ENCODE measurements at places on chromosomes 4 and X.

GRCh38 chrX:117839544-117839943, 277.1 kb downstream of the KLHL13 start:
- no peak for DNase-seq

DNA sequence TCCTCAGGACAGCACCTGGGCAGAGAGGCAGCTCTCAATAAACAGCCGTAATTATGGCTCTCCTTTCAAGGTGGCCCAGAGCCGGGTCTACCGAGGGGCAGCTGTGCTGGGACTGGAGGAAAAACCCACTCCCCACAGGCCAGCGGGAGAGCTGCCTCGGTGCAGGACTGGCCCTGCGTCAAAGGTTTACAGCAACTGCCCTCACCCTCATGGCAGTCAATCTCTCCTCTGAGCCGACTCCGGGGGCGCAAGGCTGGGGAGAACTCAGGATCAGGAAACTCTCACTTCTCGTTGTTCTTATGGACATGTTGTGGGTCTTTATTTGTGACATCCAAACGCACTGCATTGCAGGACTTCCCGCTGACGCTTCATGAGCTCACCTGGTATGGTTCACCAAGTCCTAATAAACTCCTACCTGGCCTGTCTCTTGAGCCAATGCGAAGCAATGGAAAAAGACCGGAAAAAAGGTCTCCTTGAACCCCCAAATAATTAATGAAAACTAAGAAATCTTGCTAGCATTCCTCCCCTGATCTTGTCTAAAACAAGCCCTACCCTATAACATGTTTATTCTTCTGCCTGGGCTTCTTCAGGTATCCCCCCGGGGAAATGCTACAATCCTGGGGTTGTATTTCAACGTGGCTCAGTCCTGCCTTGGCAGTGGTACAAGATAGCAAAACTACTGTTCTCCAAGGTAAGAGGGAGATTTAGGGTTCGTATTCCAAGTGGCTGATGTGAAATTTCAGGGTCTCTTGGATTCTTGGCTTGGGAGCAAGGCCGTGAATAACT, 50.1 kb upstream of the CDKN2AIP start:
- no peak for DNase-seq

DNA sequence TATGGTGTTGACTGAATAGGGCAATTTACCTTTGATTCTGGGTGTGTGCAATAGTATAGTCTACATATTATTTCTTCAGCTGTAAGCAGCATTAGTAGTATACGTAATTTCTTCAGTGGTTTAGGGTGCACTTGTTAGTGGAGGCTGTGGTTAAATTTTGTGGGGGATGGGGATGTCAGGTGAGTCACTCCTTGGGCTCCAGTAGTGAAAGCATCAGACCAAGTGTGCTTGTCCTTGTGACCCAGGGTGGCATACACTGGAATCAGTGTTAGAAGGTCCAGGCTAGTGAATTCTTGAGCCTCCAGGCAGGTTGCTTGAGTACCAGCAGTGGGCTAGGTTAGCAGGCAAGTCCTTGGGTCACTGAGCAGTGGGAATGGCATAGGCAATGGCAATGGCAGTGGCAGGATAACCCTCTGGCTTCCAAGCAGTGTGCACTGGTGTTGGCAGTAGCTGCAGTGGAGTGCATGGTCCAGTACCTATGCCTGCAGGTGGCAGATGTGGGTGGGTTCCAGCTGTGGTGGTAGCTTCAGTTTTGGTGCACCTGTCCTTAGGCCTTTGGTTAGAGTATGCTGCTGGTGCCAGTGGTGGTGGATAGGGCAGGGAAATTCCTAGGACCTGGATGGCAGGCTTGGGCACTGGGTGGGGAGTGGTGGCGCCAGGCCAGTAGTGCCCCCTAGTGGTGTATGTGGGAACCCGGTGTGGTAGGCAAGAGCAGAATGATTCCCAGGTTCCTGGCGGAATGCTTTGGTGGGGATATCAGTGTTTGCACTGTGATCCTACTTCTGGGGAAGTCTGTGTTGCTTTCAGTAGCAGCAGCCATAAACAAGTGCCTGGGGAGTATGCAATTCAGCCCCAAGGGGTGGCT, 531.0 kb downstream of the SMARCA1 start:
- no peak for DNase-seq

DNA sequence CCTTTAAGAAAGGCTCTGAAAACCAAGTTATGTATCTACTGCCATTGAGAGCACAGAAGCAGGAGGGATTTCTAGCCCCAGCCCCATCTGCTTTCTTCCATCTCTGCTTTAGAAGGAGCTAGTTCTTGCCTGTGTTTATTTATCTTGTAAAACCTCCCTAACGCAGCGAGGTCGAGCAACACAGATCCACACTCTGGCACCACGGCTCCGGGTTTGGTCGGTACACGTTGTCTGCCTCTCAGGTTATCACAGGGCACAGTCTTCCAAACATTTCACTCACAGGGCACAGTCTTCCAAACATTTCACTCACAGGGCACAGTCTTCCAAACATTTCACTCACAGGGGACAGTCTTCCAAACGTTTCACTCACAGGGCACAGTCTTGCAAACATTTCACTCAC, 69.7 kb upstream of the TLR3 start:
- DNase-seq = no peak

DNA sequence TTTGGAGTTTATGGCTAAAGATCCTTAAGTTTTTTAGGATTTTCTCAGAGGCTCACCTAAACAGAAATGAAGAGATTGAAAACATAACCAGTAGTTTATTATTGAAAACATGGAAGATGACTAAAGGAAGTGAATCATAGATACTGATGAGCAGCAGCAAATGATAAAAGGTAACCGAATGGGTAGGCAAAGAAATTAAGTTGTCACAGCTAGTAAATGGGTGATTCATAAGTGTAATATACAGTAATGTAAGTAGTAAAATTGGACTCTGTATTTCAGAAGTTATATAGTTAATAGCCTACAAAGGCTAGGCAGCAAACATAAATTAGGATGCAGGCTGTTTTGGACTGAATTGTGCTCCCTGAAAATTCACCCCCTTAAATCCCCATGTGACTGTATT, 59.0 kb upstream of the ADGRA3 start:
- no peak for DNase-seq

DNA sequence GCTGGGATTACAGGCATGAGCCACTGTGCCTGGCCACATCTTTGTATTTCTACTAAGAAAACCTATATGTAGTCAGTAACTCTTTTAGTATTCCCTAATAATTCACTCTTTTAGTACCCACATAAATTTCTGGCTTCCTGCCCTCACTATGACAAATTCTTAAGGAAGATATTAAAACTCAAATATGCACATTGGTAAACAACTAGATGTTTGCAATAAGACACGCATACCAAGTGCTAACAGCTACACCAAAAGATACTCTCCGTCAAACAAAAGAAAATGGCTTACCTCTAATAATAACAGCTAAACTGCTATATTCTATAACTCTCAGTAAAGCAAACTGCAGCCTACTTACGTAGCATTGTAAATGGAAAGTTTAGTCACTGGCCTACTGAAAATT, 6.3 kb downstream of the UBA6 start:
- DNase-seq = no peak

- DNase-seq = no peak
Observed at GRCh38 chrX:123665197-123665596, 67.7 kb downstream of the THOC2 start.

- DNase-seq = no peak
Observed at GRCh38 chr4:140556372-140557085, 12.2 kb downstream of the UCP1 start.

GRCh38 chr4:113943863-113944262, 35.6 kb downstream of the ARSJ start:
- no peak for DNase-seq

- no peak for DNase-seq
Observed at GRCh38 chrX:14028473-14028872, 1.2 kb downstream of the GEMIN8 start.

- no peak for DNase-seq
Observed at GRCh38 chr4:79604152-79604551, 196.1 kb upstream of the GK2 start.

GRCh38 chr4:185312699-185313098, 83.0 kb downstream of the LRP2BP start:
- DNase-seq = no peak

GRCh38 chr4:61041527-61041926, 158.6 kb upstream of the ADGRL3 start:
- no peak for DNase-seq

- DNase-seq = no peak
Observed at GRCh38 chrX:34275699-34276098, 143.6 kb upstream of the FAM47A start.

DNA sequence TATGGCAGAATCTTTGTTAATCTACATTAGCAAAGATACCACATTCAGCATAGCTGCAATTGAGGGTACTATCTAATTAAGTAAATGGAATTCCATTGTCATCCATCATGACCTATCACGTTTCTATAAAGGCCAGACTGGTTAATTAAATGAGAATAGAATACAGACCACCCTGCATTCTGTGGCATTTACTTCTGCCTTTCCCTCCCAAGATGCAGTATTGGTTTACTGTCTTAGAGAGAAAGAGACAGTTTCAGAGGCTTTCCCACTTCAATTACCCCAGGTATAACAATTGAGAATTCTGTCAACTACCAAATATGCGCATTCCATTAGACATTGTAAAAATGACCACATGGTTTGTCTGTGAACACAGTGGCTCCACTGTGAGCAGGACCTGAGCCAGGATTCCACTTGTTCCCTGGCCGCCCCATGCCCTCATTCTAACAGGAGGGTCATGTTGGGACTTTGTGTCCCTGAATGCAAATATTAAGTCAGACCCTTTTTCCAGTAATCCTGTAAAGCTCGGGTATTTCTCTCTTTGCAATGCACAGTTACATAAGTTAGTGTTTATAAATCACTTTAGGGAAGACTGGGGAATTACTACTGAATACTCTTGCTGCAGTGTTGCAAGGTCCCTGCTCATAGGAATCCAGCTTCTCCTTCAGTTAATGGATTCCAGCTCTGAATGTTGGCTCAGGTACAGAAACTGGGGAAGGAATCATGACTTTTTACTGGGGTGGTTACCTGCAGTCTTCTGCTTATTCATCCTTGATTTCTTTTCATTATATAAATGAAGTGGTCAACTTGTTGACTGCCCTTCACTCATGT, 261.0 kb downstream of the PDGFC start:
- no peak for DNase-seq

GRCh38 chr4:3079694-3080123, 5.2 kb downstream of the HTT start:
- no peak for DNase-seq

GRCh38 chr4:102076622-102077021, 268.7 kb downstream of the SLC39A8 start:
- no peak for DNase-seq

DNA sequence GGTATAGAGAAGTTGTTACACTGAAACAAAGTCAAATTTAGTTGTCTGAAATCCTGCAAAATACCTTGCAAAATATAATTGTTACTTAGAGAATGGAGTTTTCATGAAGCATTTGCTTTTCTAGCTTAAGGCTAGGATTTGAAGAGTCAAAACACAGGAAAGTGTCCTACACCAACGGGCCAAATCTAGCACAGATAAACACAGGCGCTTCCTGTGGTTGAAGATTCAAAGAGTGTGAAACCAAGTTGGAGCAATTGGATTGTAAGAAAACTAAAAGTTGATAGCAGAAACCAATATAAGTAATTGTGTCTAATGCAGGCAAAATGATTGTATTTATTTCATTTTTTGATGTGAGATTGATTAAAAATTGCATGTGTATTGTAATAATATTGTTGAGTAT, 2002.5 kb upstream of the TENM3 start:
- DNase-seq = no peak

DNA sequence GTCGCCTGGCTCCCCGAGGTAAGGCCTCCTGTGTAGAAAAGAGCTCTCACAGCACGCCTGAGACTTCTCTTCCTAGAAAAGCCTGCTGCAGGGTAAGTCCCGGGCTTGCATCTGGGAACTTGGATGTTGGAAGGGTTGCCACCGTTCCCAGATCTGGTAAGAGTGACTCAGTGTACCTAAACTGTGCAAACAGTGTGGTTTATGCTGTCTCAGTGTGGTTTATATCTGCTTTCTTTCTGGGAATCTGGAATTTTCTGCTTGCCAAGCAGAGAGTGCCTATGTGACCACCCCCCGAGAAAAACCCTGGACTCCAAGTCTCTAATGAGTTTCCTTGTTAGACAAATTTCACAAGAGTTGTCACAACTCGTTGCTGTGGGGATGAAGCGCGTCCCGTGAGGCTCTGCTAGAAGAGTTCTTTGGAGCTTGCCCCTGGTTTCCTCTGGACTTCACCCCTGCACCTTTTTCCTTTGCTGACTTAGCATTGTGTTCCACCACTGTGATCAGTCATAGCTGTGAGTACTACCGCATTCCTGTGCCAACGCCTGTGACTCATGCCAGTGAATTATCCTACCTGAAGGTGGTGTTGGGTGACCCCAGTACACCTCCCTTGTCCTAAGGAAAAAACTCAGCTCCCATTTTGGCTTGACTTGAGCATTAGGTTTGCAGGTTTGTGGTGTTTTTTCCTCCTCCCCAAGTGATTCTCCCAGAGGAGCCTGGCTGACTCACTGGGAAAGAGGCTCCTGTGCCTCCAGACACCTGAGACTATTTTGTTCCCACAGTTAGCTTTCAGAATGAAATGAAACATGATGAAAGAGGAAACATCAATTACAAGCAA, 14.5 kb downstream of the SLC2A9 start:
- DNase-seq = no peak

- DNase-seq = no peak
Observed at GRCh38 chr4:37935026-37935425, 25.2 kb upstream of the PTTG2 start.

DNA sequence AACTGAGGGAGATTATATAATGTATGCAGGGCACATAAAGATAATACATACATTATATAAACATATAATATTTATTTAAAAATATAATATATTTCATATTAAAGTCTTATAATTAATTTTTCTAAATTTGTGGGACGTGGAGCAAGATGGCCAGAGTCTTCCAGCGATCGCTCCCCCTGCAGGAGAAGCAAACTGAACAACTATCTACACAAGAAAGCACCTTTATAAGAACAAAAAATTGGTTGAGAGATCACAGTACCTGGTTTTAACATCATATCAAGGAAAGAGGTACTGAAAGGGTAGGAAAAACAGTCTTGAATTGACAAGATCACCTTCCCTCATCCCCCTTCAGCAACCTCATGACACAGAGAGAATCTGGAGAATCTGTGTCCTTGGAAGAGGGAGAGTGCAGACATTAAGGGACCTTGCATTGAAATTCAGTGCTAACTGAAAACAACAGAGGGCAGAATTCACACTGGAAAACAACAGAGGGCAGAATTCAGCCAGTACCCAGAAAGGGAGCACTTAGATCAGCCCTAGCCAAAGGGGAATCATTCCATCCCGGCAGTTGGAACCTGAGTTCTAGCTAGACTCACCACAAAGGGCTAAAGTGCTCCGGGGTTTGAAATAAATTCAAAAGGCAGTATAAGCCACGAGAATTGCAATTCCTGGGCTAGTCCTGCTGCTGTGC, 262.5 kb upstream of the NDST3 start:
- no peak for DNase-seq

DNA sequence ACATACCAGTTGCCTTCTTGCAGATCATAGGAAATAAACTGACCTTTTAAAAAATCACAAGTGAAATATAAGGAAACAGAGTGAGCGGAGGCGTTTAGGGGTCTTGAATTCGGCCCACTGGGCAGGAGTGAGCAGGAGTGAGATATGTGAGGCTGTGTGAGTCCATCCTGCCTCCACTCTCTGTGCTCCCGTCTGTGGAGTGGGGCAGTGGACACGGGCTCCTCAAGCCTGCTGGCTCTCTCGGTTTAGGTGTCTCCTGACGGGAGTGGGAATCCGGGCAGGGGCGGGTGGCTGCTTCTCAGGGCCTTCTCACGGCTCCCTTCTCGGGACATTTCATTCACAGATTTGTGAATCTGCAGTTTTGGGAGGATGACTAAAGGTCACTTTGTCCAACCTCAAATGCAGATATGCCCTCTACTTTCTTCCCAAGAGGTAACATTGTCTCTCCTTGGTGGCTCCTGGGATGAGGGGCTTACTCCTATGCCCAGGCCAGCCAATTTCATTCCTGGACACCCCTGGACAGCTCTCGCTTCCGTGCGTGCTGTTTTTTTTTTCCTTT, 27.6 kb downstream of the CYTL1 start:
- no peak for DNase-seq

All from NCI-H1105 (cell line).